Cardiac muscle cell (in vitro differentiated cells and primary cell): ENCODE measurements at places on chromosomes 12 and 14. TPM values are rescaled to one million over a fixed set of nuclear protein-coding genes. Genes with fewer than 3 reads are reported as not detected.

GRCh38 chr12:67964456-67964855 is 24.8 kb upstream of the IFNG-AS1 start:
- no peak overlapping the region for H3K27ac ChIP-seq
- DNase-seq, result no peak
- peaks cover 15% of the 10 kb centered on the region for H3K4me1 ChIP-seq
- no peak overlapping the region for H3K4me3 ChIP-seq
- no peaks in the 10 kb centered on the region for H3K27me3 ChIP-seq
- no peaks in the 10 kb centered on the region for H3K36me3 ChIP-seq

- H3K36me3 ChIP-seq, result no peaks in the 10 kb centered on the region
- no peak overlapping the region for H3K27ac ChIP-seq
- H3K4me1 ChIP-seq, result no peaks in the 10 kb centered on the region
- H3K4me3 ChIP-seq, result no peak overlapping the region
Measured at GRCh38 chr14:101189962-101190560, 286.5 kb upstream of the RTL1 start.

DNA sequence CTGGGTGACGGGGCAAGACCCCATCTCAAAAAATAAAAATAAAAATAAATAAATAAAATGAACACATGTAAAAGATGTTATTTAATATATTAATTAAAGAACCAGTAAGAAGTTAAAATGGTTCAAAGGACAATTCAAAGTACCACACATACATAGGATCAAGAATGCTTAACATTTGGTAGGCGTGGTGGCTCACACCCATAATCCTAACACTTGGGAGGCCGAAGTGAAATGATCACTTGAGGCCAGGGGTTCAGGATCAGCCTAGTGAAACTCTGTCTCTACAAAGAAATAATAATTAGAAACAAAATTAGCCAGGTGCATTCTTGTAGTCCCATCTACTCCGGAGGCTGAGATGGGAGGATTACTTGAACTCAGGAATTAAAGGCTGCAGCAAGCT is 53.3 kb downstream of the SPATS2 start:
- no peak for DNase-seq
- no peaks in the 10 kb centered on the region for H3K36me3 ChIP-seq
- H3K27ac ChIP-seq, result no peak overlapping the region
- no peak overlapping the region for H3K4me3 ChIP-seq
- H3K4me1 ChIP-seq, result no peaks in the 10 kb centered on the region
- no peaks in the 10 kb centered on the region for H3K27me3 ChIP-seq

GRCh38 chr14:33848706-33849454 is 102.0 kb downstream of the EGLN3 start:
- H3K36me3 ChIP-seq, result no peaks in the 10 kb centered on the region
- H3K4me1 ChIP-seq, result peaks cover 12% of the 10 kb centered on the region
- H3K27me3 ChIP-seq, result no peaks in the 10 kb centered on the region
- peak; percentile 94 for DNase-seq

GRCh38 chr12:122869207-122869973 is 26.5 kb downstream of the VPS37B start:
- no peak overlapping the region for H3K27ac ChIP-seq
- peaks cover 36% of the 10 kb centered on the region for H3K4me1 ChIP-seq
- no peaks in the 10 kb centered on the region for H3K27me3 ChIP-seq
- H3K4me3 ChIP-seq, result no peak overlapping the region

DNA sequence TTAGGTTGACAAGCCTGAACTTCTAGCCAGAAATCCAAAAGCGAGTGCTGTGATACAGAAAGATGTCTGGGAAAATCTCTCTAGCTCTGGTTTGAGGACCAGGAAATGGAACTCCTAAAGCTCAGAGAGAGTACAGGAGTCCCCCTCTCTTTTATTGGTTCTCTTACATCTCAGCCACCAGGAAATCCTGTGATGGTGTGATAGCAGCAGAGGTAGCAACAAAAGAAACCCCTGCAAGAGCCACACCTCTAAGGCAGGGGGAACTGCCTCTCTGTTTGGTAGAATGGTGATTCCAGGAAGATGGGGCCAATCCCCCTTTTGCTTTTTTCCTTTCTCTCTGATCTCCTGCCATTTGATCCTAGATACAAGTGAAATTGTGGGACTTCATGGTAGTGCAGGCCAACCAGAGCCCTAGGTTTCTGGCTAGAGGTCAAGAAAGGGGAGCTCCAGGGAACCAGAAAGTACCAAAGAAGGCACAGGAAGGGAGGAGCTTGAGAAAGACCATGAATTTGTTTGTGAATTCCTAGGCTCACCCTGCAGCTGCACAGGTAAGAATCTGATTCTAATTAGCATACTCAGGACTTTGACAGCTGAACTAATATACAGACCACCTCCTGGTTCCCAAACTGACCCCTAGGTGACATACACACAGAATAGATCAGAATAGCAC is 88.5 kb downstream of the PAPLN start:
- no peak for DNase-seq
- peak overlapping the region; percentile 91 for H3K27ac ChIP-seq
- no peaks in the 10 kb centered on the region for H3K27me3 ChIP-seq
- peaks cover 50% of the 10 kb centered on the region for H3K4me1 ChIP-seq
- no peak overlapping the region for H3K4me3 ChIP-seq

DNA sequence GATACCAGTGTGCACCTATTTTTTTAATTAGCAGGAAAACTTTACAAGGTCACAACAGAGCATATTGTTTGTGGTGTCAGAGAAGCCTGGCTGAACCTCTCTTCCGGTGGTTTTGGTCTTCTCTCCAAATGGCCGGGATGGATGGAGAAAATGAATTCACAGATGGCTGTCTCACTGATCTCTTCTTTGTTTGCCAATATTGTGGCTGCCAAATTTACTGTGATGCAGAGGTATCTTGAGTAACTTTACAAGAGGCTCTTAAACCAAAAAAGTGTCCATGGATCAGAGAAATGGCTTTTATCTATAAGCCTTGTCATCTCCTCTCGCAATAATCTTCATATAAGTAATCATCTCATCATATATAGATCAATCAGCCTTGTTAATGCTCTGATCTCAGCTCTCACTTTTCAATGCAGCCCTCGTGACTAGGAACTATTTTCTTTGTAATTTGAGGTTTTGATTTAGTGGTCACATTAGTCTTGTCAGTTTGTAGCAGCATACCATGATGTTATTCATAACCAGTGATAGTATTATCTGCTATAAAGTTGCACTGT is 308.1 kb downstream of the EGLN3 start:
- H3K27me3 ChIP-seq, result no peaks in the 10 kb centered on the region
- no peaks in the 10 kb centered on the region for H3K4me1 ChIP-seq
- no peak overlapping the region for H3K4me3 ChIP-seq
- H3K27ac ChIP-seq, result no peak overlapping the region
- no peak for DNase-seq

- H3K27me3 ChIP-seq, result no peaks in the 10 kb centered on the region
- no peak overlapping the region for H3K4me3 ChIP-seq
- no peak for DNase-seq
- H3K36me3 ChIP-seq, result no peaks in the 10 kb centered on the region
Measured at GRCh38 chr12:66446276-66446675, 144.0 kb downstream of the HELB start.

DNA sequence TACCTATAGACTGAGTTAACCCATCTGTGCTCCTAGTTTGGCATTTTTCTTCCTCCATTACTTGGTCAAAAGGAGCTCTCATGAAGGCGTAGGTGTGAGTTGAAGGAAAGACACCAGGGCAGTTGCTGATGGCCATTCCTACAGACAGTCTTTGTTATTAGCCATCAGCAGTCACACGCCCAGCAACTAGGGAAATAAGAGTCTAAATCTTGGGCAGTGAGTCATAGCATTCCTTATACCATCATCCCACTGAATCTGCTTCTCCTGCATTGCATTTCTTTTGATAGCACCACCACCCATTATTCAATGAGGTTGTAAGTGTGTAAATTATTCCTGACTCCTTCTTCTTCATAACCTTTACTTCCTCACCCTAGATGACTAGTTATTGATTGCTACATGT is 150.9 kb upstream of the IGF1 start:
- H3K4me1 ChIP-seq, result no peaks in the 10 kb centered on the region
- no peak overlapping the region for H3K4me3 ChIP-seq
- DNase-seq, result no peak
- H3K27ac ChIP-seq, result no peak overlapping the region

DNA sequence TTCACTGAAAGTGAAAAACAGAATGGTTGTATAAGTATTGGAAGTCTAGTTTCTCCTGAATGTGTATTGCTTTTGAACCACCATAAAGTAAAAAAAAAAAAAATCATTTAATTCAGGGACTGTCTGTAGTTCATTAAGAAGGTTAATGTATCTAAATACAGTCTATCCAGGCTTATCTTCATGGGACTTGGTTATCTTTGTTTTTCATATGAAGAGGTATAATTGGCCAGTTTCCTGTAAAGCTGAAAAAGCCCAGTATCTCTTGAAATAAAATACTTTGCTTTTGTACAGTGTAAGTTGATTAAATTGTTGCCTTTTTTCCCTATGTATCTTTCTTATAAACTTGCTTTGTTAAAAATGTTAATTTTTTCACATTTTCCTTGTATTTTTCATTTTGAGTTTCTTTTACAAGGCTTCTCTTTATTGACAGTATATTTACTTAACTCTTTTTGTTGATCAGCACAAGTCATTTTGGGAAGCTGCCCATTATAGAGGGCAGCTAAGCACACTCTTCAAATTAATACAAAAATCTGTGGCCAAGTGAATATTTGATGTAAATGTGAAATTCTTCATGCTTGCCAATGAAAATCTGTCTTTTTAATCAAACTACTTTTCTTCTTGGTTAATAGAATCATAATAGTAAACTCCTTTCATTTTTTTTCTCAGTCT is 156.0 kb downstream of the TMTC3 start:
- no peak for DNase-seq
- H3K36me3 ChIP-seq, result no peaks in the 10 kb centered on the region
- H3K27me3 ChIP-seq, result no peaks in the 10 kb centered on the region
- peak overlapping the region; percentile 27 for H3K27ac ChIP-seq

- no peaks in the 10 kb centered on the region for H3K4me1 ChIP-seq
- H3K36me3 ChIP-seq, result no peaks in the 10 kb centered on the region
- no peaks in the 10 kb centered on the region for H3K27me3 ChIP-seq
- H3K27ac ChIP-seq, result no peak overlapping the region
- H3K4me3 ChIP-seq, result no peak overlapping the region
Measured at GRCh38 chr12:131445184-131445774, 265.6 kb upstream of the SFSWAP start.

GRCh38 chr12:59632408-59632807 is 36.6 kb downstream of the SLC16A7 start:
- H3K4me1 ChIP-seq, result no peaks in the 10 kb centered on the region
- H3K27me3 ChIP-seq, result no peaks in the 10 kb centered on the region
- H3K27ac ChIP-seq, result no peak overlapping the region
- no peak for DNase-seq
- H3K36me3 ChIP-seq, result no peaks in the 10 kb centered on the region
- no peak overlapping the region for H3K4me3 ChIP-seq

GRCh38 chr12:95321516-95322246 is 104.1 kb downstream of the VEZT start:
- peaks cover 27% of the 10 kb centered on the region for H3K4me1 ChIP-seq
- no peak overlapping the region for H3K4me3 ChIP-seq
- H3K36me3 ChIP-seq, result no peaks in the 10 kb centered on the region
- no peak for DNase-seq
- H3K27me3 ChIP-seq, result no peaks in the 10 kb centered on the region

- no peak for DNase-seq
- no peaks in the 10 kb centered on the region for H3K36me3 ChIP-seq
- no peak overlapping the region for H3K4me3 ChIP-seq
- H3K27me3 ChIP-seq, result no peaks in the 10 kb centered on the region
- no peak overlapping the region for H3K27ac ChIP-seq
Measured at GRCh38 chr14:24310265-24310645, 315 bp downstream of the LTB4R2 start.

- DNase-seq, result no peak
- H3K4me3 ChIP-seq, result no peak overlapping the region
- H3K27ac ChIP-seq, result no peak overlapping the region
- H3K36me3 ChIP-seq, result peaks cover 27% of the 10 kb centered on the region
Measured at GRCh38 chr12:132076711-132077110, 67.4 kb downstream of the DDX51 start.

- no peaks in the 10 kb centered on the region for H3K27me3 ChIP-seq
- peak overlapping the region; percentile 98 for H3K27ac ChIP-seq
- peak; percentile 80 for DNase-seq
- H3K4me1 ChIP-seq, result peaks cover 15% of the 10 kb centered on the region
- H3K36me3 ChIP-seq, result no peaks in the 10 kb centered on the region
Measured at GRCh38 chr12:118189741-118190191, 53.8 kb downstream of the PEBP1 start.

GRCh38 chr12:109680264-109681005 is 33.2 kb upstream of the FAM222A start:
- H3K27ac ChIP-seq, result no peak overlapping the region
- no peaks in the 10 kb centered on the region for H3K36me3 ChIP-seq
- no peak for DNase-seq
- H3K27me3 ChIP-seq, result no peaks in the 10 kb centered on the region

Gene ANO4
- total RNA-seq, result 0.33 and 0.95 TPM in 2 replicates

Gene WSB2
- total RNA-seq, result 38.0 and 54.3 TPM in 2 replicates

Gene ANO6
- total RNA-seq, result 34.8 and 50.8 TPM in 2 replicates

Gene CATSPERB
- not detected in 2 replicates for total RNA-seq

Gene CLEC1A
- total RNA-seq, result not detected in 2 replicates

Gene RPAP3
- 13.9 and 24.9 TPM in 2 replicates for total RNA-seq
